ENCODE measurements at places on chromosomes 5 and 9.

DNA sequence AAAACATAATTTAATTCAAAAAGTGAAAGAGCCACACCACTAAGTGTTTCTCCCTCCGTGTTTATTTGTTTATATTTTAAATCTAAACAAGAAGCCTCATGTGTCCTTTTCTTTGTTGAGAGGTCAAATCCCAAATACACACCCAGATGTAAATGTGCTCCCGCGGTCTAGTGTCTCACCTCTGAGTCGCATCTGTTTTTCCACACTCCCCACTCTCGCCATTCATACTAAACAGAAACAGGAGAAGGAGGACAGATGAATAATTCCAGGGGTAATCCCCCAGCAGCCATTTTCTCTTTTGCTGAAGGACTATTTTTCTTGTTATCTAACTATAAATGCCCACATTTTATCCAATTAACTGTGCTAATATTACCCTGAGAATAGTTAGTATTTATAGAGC lies 361.6 kb upstream of the RIOK2 start:
- no peak for DNase-seq

GRCh38 chr9:7164440-7165330 lies 406.9 kb downstream of the KDM4C start:
- DNase-seq, result no peak

DNA sequence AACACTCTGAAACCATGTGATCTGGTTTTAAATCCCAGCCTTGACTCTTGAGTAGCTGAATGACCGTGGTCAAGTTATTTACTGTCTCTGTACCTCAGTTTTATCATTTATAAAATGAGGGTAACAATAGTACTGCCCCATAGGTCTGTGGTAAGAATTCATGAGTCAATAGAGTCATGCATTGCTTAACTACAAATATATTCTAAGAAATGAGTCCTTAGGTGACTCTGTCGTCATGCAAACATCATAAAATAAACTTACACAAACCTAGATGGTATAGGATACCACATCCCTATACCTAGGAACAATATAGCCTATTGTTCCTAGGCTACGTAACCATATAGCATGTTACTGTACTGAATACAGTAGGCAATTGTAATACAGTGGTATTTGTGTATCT lies 20.3 kb upstream of the ABCA1 start:
- no peak for DNase-seq

- DNase-seq, result peak; percentile 60
Measured at GRCh38 chr9:126398403-126399058, 71.9 kb downstream of the MVB12B start.

GRCh38 chr9:126947529-126947928 lies 32.9 kb downstream of the RALGPS1 start:
- DNase-seq, result no peak

DNA sequence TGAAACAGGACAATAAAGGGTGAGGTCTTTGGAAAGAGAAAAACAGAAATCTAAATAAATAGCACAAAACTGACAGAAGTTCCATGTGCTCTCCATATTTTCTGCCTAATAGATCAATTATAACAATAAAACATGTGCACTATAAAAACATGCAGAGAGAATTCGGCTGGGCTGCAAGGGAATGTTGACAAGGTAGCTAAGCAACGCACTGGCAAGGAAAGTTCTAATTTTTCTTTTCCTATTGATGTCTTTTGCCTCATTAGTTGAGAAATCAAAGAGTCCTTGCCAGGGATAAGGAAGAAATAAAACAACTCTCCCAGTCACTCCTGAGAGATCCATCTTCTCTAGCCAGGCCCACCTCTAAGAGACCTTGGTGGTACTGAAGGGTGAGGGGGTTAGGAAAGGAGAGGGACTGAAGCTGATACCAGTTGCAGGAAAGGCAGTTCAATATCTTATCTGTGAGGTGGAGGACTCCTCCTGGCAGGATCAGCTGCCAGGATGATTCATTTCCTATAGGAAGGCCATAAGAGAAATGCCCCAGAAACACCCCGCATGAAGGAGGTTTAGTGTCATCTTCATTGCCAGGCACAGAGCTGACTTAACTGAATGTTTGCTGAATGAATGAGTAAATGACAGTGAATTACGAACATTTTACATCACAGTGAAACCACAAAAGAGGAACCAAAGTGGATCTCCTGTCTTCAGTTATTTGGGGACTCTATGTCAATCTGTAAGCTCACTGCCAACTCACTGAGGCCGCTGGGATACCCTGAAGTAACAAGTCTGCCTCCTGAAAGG lies 63.7 kb upstream of the IFNK start:
- no peak for DNase-seq

- no peak for DNase-seq
Measured at GRCh38 chr5:174358276-174358675, 312.8 kb downstream of the NSG2 start.

- DNase-seq, result no peak
Measured at GRCh38 chr5:126443374-126443851, 20.2 kb downstream of the GRAMD2B start.

DNA sequence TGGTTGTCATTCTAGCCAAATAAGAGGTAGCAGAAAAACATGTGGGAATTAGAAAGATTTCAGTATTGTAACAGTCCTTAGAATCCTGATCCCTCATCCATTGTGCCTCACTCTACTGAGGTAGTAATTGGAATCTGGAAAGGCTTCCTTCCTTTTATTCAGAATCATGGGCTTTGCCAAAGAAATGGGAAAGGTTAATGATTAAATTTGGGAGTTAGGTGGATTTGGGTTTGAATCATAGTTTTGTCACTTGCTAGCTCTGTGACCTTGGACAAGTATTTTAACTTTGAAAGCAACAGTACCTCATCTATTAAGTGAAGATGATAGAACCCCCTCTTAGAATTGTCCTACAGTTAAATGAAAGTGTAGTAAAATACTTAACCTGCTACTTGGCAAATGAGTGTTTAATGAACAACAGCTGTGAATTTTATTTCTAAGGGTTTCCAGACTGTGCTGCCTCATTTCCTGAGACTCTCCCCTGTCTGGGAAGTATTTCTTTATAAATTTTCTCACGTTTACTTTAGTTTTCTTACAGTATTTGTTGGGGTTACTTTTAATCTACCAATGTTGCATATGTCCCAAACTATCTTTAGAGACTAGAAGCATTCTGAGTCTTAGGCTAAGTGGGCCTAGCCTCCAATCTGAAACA lies 11.7 kb downstream of the SPDL1 start:
- DNase-seq, result no peak

DNA sequence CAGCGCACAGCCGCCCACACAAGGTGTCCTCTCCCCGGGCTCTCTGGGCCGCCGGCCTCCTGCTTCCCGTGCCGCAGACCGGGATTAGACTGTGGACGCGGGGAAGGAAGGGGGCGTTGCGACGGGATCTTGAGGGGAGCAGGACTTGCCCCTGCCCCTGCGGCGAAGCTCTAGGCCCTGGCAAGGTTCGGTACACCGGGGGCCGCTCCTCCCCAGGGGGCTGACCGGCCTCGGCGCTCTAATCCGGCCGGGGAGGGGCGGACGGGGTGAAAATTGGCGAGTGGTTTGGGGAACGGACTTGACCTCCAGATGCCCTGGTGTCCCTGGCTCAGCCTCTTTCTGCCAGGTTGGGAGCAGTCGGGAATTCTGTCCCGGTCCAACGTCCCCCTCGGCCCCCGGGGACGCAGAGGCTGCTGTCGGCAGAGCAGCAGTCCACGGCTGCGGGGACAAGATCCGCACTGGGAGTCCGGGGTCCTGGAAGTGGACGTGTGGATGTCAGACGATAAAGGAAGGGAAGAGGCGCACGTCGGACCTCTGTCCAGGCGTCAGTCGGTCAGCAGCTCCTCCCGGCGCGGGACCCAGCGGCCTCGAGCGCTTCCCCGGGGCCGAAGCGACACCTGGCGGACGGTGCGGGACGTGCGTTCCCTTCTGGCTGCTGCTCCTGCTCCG lies 1.9 kb upstream of the CNTFR start:
- DNase-seq, result peak; percentile 53

DNA sequence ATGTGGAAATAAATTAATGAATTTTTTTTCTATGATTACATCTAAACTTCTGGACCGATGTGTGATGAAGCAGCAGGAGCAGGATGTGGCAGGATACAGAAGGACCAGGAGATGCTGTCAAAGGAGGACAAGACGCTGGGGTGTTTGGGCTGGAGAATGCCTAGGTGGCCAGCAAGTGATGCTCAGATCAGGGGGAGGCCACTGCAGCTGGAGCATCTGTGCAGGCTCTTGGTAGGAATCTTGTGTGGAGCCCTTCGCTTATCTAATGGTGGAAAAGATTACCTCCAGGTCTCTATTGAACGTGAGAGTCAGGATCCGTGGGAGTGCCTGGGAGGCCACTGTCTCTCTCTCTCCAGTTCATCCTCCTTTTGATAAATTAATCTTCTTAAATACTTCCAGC lies 79.8 kb downstream of the MRPL36 start:
- no peak for DNase-seq

- DNase-seq, result no peak
Measured at GRCh38 chr9:108052431-108053080, 563.0 kb upstream of the KLF4 start.

- no peak for DNase-seq
Measured at GRCh38 chr5:172835290-172835993, 1.4 kb downstream of the ERGIC1 start.

DNA sequence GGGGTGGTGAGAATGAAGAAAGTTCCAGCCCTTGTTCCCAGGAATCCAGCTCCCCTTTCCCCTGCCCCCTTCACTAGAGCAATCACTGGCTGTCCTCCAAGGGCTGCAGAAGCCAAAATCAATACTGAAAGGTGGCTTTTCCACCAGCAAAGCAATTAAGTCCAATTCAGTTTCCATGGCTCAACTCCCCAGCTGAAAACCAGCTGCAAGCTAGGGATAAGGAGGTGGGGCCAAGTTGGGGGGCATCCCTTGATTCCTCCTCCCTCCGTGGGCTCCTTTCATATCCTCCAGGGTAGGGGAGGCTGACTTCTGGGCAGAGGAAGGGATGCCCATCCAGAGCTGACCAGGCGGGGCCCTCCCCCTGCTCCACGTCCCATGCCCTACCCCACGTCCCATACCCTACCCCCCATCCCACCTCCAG lies 22.7 kb downstream of the CAMK2A start:
- DNase-seq, result no peak

GRCh38 chr9:38421498-38422211 lies 2.6 kb downstream of the IGFBPL1 start:
- no peak for DNase-seq

- DNase-seq, result no peak
Measured at GRCh38 chr9:21933281-21933680, 60.9 kb downstream of the CDKN2A start.

DNA sequence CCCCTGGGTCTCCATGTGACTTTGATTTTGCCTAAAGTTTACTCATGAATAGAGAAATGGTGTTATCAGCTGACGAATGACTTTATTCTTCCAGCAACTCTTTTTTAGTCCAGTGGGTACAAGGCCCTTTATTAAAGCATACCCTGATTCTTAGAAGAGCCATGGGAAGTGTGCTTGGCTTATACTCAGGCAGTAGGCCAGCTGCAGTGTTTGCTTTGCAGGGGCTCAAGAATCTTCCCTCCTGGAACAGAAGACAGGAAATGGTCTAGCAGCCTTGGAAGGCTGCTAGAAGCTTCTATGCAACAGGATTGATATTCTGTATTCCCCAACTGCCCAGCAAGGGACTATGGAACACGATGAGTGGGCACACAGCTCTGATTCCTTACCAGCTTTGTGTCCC lies 73.4 kb upstream of the PLPP6 start:
- no peak for DNase-seq

GRCh38 chr5:127013407-127013806 lies 17.0 kb downstream of the MARCHF3 start:
- DNase-seq, result no peak

GRCh38 chr5:100818340-100818739 lies 84.7 kb downstream of the ST8SIA4 start:
- DNase-seq, result no peak

DNA sequence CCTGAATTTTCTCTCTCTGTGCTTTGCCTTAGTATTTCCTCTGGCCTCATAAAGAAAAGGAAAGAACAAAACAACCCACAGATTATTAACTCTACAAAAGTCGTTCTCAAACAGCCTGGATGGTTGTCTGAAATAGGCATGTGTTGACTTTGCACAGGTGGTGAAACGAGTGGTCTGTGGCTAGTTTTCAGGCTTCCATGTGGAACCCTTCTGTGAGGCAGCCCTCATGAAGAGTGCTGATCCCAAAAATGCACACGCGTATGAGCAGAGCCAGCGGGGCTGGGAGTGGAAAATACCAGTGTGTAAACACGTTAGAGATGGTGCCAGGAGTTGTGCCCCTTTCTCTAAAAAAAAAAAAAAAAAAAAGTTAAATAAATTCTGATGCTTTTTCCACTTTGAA lies 4.9 kb upstream of the PSAT1 start:
- DNase-seq, result no peak

GRCh38 chr9:68643901-68644809 lies 60.9 kb upstream of the PIP5K1B start:
- DNase-seq, result no peak

GRCh38 chr5:96637196-96637595 lies 25.0 kb upstream of the CAST start:
- DNase-seq, result no peak

- no peak for DNase-seq
Measured at GRCh38 chr5:134845335-134845851, 375 bp upstream of the C5orf24 start.

DNA sequence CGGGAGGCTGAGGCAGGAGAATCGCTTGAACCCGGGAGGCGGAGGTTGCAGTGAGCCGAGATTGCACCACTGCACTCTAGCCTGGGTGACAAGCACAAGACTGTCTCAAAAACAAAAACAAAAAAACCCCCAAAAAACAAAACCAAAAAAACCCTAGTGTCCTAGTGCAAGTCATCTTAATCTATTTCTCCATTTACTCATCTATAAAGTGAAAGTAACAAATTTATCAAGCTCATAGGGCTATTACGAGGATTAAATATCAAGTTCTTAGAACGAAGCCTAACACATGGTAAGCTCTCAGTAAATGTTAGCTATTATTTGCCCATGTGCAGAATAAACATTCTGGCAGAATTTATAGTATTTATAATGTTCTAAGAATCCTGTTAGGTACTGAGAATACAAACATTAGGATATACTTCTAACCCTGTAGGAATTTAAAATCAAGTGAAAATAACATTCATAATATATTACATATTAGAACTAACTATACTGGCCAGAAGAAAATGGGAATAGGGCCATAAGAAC lies 45.0 kb downstream of the GOLPH3 start:
- DNase-seq, result no peak

DNA sequence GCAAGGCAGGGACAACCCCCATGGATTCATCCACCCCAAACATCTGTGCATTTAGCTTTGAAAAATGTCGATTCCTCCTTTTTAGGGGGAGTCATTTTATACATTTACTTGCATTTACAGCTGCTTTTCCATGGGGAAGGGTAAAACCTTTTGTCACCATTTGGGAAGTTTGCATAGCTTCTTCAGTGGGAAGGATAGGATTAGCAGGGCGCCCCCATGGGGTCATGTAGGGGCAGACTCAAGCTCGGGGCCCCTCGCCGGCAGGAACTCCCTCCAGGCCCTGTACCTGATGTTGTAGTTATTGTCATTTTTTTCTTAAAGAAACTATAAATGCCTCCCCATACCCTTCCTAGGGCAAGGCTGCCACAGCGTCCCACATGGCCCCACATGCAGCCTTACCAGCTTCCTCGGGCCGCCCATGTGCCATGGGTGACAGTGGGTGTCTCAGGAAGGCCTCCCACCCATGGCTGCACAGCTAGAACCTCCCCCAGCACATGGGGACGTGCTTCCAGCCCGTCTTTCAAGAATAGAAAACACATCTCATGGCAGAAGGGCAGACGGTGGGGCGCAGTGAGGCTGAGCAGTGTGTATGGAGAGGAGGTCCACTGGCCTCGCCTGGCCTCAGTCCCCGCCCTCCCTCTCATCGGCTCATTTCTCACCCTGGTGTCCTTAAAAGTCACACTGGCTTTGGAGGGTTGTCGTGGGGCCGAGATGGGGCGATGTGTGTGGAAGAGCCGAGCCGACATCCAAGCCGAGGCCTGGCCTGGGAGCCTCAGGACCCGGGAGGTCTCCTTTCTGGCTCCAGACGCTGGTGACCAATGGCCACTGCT lies 76.1 kb upstream of the OTULINL start:
- no peak for DNase-seq

Measured in stimulated activated CD8-positive, alpha-beta memory T cell treated with anti-CD3 and anti-CD28 coated beads, Interleukin-7, amount 100 ng/mL, for 1 hour (primary cell).